ENCODE measurements at places on chromosomes 3 and 15.

DNA sequence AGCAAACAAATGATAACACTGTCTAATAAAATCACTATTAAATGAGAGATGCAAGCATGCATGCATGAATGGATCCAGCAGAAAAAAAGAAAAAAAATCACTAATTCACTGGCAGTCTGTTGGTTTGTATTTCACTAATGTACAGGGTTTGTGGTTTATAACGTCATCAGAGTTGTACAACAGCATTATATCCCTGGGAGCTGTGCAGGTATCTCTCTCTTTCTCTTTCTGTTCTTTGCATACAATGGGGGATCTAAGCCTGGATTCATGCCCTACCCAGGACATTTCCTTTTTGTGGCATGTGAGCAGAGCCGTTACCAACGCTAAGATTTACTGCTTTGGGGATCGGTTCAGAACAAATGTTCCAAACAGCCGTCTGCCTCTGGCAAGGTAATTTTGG, 229.5 kb downstream of the SOX2 start:
- DNase-seq: peak; percentile 16

GRCh38 chr3:181637056-181637455, 74.7 kb upstream of the SOX2 start:
- DNase-seq: no peak

DNA sequence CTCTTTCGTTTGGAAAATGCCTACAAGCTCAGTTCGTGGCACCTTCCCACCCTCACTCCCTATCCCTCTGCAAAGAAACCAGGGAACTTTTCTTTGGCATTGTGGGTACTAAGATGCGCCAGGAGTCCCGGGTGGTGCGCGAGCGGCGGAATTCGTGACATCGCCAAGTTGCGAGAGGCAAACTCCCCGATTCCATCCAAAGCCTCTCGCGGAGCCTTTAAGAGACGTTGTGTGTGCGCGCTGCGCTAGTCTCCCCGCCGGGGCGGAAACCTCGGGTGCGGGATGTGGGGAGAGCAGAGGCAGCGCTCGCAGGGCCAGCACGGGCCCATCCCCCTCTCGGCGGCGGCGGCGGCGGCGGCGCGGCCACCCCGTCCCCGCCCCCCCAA, 443 bp upstream of the NR2F2 start:
- DNase-seq: no peak

- peak; percentile 92 for DNase-seq
Observed at GRCh38 chr3:14831916-14832450, 13.2 kb downstream of the FGD5 start.

GRCh38 chr3:117263745-117264144, 554.2 kb downstream of the TUSC7 start:
- no peak for DNase-seq

GRCh38 chr3:9748031-9748430, 1.7 kb upstream of the OGG1 start:
- no peak for DNase-seq

DNA sequence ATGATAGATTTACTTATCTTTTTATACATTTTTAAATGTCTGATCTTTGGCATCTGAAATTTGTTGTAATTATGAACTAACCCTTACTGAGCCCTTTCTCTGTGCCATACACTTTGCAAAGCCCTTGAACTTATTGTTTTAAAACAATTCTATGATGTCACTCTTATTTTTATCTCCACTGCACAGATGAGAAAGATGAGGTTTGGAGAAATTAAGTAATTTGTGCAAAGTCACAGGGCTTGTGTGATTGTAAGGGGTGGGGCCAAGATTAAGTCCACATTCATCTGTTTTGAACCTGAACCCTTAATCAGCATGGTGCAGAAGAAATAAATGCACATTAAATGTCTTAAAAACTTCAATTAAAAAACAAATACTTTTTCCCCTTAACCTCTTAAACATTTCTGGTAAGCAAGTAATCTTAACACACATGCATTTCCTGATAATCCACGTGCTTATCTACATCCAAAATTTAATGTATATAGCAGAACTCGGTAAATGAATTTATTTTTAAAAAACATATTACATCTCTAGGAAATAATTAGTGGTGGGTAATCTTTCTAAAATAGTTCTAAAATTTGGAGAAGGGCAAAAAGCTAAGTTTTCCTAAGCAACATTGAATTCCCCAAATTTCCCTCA, 189.8 kb upstream of the TBC1D5 start:
- no peak for DNase-seq

- no peak for DNase-seq
Observed at GRCh38 chr3:113261063-113261625, 49.8 kb downstream of the BOC start.

GRCh38 chr3:146250449-146251382, at the start of gene PLSCR4:
TSS of gene PLSCR4 (minus strand) at chr3:146251105. CDS start at chr3:146222071, 29,034 bp downstream.
- peak; percentile 6 for DNase-seq

DNA sequence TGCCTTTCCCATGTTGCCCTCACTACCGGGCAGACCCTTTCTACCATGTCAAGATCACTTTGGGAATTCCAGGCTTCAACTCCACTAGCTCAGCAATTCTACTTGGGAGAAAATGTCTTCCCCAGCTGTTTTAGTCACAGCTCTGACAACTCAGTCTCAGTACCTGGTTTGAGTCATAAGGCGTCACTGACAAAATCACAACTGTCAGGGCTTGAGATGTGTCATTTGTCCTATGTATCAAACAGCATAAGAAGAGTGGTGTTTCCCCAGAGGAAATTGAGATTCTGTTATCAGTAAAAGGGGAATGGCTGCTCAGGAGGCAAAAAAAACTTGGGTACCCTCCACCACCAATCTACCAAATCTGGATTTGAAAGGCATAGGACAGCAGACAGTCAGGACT, 594.9 kb upstream of the SUCLG2 start:
- no peak for DNase-seq

DNA sequence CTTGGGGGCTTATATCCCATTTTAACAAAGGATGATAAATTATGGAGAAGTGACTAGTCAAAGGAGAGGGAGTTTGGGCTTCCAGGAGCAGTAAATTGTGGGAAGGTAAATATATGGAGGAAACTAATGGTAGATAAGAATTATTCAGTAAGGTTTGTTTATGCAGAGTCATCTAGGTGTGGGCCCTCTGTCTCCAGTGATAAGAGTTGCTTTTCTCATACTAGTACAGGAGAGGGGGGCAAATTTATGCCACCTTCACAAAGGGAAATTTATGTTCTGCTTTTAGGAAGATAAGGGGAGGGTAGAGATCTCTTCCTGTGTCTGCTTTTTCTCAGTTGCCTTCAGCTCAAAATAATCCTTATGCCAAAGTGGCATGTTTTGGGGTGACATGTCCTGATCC, 383.7 kb upstream of the PPP2R3A start:
- DNase-seq: no peak

DNA sequence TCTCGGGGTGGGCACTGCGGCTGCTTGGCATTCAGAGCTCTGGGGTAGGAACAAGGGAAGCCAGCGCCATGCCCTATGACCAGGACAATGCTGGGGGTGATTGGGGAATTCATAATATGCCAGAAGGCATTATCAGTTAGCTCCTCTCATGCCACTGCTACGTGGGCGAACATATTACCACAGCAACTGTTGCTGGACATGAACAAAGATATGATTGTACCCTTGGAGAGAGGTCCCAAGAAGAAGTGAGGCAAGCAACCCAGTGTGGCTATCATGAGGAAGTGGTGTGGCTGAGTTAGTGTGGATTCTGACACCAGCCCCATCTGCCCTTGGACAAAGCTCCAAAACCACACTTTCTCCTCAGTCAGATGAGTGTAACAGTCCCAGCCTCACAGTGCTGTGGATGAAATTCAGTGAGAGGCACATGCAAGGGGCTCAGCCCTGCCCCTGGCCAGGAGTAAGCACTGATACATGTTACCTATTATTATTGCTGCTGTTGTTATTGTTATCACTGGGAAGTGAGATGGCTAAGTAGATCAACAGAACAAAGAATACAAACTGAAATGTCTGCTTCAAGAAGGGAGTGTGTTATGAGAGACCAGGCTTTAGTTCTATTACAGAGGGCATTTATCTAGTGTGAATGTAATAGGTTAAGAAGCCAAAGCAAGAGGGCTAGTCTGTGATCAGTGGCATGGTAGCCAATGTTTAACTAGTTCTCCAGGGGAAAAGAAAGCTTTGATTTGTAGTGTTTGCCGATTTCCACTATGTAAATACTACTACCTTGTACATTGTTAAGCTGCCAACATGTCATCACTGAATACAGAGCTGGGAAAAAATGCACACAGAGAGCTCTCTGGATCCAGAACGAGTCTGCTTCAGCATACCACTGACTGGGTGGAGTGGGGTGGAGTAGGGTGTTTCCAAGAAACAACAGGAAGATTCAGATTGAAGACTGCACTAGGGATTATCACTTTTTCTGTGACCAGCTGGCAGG, 222.3 kb upstream of the EIF1B start:
- no peak for DNase-seq

- no peak for DNase-seq
Observed at GRCh38 chr3:159144472-159144871, 342.6 kb downstream of the MFSD1 start.

- DNase-seq: no peak
Observed at GRCh38 chr3:159593927-159594605, 394.6 kb upstream of the IL12A start.

- DNase-seq: no peak
Observed at GRCh38 chr3:53489787-53490458, 4.5 kb upstream of the CACNA1D start.

DNA sequence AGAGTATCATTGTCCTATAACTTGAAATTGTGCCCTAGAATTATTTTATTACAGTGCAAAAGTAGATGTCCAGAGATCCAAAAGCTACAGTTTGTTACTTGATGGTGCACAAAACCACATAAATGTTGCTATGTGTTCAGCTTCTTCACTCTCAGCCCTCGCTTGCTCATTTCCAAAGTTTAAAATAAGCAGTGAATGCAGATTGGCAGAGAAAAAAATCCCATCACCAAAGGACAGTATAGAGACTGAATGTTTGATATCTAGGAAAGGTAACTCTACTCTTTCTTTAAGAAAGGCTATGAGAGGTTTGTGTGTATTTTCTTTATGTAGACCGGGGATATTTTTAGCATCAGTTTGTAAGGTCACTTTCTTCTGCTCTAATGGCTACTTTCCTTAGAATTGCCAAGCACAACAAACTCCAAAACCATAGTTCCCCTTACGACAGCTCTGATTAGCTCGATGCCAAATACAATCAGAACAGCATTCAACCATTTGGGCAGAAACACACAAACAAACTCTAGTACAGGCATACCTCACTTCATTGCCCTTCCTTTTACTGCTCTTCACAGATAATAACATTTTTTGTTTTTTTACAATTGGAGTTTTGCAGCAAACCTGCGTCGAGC, 164.1 kb upstream of the CCDC54 start:
- no peak for DNase-seq

- DNase-seq: no peak
Observed at GRCh38 chr15:90394748-90395442, 6.9 kb downstream of the IQGAP1 start.

DNA sequence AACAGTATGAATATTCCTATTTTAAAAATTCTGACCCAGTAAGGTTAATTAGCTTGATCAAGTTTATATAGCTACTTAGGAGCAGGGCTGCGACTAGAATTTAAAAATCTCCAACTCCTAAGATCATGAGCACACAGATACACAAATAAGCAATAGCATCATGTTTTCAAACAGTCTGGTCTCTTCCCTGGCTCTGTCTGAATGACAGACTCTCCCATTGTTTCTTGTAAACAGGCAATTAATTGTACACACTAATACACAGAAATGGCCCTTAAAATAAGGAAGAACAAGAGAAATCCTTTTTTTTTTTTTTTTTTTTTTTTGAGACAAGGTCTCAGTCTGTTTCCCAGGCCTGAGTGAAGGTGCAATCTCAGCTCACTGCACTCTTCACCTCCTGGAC, 1064.4 kb upstream of the CFAP20DC start:
- no peak for DNase-seq

GRCh38 chr3:23508464-23508863, 297.3 kb upstream of the UBE2E1 start:
- no peak for DNase-seq

- no peak for DNase-seq
Observed at GRCh38 chr3:120475722-120476377, 25.1 kb upstream of the FSTL1 start.

DNA sequence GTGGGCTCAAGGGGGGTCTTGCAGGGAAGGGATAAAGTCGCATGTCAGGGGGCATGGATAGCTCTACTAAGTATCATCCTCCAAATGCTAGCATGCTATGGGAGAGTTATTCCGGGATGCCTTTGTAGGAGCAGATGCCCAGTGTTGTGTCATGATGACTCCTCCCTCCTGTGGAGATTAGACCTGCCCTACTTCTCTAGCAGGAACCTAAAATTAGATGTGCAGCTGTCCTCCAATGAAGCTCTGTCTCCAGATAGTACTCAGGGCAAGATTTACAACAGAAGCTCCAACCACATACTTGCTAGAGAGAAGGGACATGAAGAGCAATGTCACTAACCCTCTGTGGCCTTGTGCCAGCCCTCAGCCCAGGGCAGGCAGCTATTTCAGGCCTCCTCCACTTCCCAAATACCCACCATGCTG, 82.5 kb downstream of the AGBL1 start:
- DNase-seq: no peak

- no peak for DNase-seq
Observed at GRCh38 chr15:45993508-45993907, 358.7 kb downstream of the SQOR start.

DNA sequence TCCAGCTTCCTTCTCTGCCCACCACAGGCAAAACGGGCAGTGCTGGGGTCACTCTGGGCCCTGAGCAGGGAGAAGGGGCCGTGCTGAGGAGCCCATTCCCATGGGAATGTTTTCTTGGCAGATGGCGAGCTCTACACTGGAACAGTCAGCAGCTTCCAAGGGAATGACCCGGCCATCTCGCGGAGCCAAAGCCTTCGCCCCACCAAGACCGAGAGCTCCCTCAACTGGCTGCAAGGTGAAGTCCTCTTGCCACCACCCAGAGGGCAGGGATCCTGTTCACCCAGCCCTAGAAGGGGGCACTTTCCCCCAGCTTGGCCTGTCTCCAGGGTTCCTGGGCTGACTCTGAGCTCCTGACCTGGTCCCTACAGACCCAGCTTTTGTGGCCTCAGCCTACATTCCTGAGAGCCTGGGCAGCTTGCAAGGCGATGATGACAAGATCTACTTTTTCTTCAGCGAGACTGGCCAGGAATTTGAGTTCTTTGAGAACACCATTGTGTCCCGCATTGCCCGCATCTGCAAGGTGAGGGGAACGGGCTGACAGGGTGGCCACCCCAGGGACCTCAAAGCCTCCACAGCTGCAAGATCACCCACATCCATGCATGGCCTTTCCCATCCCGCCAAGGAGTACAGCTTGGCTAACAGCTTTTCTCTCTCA, 12.4 kb downstream of the CIB1 start:
- peak; percentile 66 for DNase-seq

DNA sequence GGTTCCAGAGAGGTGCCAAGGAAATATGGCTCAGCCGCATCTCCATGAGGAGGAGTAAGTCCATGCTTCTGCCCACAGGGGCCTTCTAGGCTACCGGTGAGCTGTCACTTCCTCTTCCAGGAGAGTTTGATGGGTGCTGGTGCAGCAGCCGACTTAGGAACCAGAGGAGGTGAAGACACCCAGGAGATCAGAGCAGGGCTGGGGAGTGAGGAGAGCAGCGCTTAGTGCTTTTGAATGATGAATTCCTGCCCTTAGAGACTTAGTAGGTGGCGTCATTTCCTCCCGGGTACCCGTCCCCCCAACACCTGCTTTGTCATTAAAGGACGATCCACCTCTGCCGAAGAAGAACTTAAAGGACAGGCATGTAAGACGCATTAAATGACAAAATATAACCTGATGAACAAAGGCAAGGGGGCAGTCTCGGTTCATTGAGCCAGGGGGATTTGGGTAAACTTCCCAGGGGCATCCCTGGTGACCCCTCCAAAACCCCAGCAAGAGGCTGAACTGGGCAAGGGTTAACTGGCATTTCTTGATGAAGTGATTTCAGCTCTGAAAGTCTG, 67.6 kb downstream of the HES1 start:
- DNase-seq: no peak
